ENCODE measurements at places on chromosomes 6 and 20.

GRCh38 chr6:15483060-15483459 lies 179.8 kb downstream of the DTNBP1 start:
- no peak for DNase-seq

DNA sequence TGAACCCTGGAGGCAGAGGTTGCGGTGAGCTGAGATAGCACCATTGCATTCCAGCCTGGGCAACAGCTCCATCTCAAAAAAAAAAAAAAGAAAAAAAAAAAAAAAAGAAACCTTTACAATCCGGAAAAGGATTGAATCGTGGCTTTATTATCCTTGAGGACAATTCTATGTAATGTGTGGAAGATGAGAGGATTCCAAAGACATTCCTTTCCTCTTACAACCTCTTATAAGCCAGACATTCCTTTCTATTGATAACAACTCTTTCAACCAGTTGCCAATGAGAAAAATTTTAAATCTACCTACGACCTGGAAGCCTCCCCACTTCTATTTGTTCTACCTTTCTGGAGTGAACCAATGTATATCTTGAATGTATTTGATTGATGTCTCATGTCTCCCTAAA lies 91.2 kb upstream of the EEF1E1 start:
- no peak for DNase-seq

DNA sequence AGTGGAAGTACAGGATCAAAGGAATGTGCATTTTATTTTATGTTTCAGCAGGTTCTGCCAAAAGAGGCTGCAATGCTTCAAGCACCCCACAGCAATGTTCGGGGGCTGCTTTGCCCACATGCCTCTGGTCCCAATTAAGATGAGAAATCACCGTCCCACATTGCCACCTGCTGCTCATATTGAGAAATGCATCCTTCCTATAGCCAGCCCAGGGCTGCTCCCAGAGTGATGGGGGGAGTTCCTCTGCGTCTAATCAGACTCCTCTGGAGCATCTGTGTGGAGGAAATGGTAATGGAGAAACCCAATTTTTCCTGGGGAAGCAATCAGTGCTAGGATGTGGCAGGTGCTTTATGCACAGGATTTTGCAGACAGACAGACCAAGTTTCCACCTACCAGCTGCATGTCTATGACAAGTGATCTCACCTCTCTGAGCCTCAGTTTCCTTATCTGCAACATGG lies 33.7 kb downstream of the PTGIS start:
- DNase-seq = peak; percentile 35

- no peak for DNase-seq
Observed at GRCh38 chr6:56911847-56912246, 43.1 kb upstream of the BEND6 start.

GRCh38 chr6:72246926-72247325 lies 360.6 kb downstream of the RIMS1 start:
- no peak for DNase-seq

GRCh38 chr6:33763483-33763882 lies 16.8 kb upstream of the IP6K3 start:
- DNase-seq = no peak

GRCh38 chr20:21640556-21640955 lies 64.9 kb upstream of the PAX1 start:
- no peak for DNase-seq

DNA sequence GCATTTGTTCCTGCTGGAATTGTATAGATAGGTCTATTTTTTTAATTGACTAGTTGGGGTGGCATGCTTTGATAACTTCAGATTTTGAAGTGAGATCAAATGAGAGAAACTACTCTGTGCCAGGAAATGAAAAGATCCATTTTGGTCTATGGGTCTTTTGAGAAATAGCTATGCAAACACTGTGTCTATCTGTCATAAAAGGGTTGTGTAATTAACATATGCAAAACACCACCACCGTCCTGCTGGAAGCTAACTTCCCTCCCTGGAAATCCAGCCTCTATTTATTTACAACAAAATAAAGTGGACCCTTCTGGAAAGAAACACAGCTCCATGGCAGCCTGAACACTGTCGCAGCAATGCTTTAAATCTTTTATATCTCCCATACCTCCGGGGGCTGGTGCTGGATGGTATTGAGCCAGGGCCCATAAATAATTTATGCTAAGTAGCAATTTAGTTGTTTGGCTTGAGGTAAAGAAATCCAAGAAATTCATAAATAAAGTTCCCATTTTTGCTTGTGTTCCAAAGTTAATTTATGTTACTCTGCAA lies 244.2 kb upstream of the POU3F2 start:
- no peak for DNase-seq

DNA sequence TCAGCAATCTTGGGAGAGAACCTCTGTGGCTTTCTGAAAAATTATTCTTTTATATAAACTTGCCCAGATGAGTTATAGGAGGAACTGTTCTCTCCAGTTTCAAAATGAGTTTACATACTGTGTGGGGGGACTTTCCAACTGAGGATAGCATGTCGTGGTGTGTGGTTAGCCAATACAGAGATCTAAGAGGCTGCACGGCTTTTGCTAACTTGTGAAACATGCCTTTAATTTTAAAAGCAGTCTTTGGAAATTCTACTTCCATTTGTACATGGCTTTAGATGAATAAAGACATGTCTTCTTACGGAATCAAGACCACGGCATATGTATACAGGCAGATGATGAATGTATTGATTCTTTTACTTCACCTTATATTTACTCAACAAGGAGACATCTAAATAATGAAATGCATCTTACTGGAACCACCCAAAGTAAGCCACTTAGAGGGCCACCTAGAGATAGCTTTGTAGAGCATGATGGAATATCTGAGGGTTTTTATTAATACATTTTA lies 39.8 kb downstream of the HIVEP1 start:
- no peak for DNase-seq

DNA sequence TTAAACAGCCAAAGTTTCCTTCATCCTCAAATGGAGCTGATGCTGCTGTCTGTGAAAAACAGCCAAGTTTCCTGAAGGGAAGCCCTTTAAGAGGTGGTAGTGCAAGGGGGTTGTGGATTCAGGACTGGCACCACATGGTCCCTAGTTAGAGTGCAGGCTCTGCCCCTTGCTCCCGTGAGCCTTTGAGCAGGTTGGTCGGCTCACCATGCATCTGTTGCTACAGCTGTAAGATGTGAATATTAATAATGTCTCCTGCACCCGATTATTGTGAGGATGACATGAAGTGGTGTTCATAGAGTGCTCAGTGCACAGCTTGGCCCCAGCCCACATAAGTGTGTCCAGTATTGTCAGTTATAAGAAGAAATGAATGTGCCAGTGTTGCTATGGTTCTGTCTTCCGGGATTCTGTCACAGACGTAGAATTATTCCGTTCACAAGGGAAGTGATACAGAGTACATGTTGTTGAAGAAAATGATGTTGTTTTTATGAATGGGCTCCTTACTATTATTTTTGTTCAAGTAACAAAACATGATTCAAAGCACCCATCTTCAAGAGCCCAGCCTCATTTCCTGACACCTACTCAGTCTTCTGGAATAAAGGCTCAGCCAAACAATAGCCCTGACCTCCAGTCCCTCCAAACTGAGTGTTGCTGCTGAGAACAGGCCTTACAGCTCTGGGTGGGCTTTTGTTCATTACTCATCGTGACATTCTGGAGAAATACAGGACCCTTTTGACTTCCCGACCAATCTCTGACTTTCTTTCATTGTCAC lies 2.9 kb upstream of the PKIG start:
- no peak for DNase-seq

GRCh38 chr20:54848984-54849538 lies 373.7 kb downstream of the DOK5 start:
- DNase-seq = no peak

DNA sequence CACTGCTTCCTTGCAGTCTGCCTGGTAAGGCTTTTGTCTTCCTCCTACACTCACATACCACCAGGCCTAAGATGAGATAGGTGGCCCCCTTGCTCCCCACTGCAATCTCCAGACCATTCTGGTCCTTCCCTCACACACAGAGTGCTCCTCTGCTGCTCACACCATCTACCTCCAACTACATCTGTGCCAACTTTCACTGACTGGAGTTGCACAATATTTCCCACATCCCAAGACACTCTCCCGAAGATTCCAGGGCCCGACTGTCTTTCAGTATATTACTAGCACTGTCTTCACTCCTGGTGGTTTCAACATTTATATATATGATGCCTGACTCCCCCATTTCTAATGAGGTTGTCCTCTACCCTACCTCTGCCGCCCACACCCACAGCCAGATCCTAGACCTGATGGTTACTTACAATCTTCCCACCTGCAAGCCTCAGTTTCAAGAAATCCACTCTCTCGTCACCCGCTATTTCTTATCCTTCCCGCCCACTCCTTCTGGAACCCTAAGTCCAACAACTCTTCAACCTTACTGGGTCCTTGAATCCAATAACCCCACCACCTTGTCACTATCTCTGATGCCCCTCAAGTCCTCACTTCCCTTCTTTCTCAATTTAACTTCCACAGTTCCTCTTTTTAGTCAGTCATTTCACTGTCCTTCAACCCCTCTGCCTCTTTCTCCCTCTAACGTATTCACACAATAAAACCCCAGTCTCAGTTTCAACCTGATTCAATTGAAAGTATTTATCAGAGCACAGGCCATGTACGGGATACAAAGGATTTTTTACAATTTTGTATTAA lies 21.6 kb downstream of the RALGAPA2 start:
- no peak for DNase-seq

Measured in activated CD4-positive, CD25-positive, alpha-beta regulatory T cell (primary cell).